ENCODE measurements at places on chromosomes 1 and 21.

GRCh38 chr1:16716691-16717335, 23.5 kb upstream of the RNU1-4 start:
- DNase-seq, result peak; percentile 38

GRCh38 chr1:8947127-8947691, 1.5 kb downstream of the CA6 start:
- DNase-seq, result no peak

DNA sequence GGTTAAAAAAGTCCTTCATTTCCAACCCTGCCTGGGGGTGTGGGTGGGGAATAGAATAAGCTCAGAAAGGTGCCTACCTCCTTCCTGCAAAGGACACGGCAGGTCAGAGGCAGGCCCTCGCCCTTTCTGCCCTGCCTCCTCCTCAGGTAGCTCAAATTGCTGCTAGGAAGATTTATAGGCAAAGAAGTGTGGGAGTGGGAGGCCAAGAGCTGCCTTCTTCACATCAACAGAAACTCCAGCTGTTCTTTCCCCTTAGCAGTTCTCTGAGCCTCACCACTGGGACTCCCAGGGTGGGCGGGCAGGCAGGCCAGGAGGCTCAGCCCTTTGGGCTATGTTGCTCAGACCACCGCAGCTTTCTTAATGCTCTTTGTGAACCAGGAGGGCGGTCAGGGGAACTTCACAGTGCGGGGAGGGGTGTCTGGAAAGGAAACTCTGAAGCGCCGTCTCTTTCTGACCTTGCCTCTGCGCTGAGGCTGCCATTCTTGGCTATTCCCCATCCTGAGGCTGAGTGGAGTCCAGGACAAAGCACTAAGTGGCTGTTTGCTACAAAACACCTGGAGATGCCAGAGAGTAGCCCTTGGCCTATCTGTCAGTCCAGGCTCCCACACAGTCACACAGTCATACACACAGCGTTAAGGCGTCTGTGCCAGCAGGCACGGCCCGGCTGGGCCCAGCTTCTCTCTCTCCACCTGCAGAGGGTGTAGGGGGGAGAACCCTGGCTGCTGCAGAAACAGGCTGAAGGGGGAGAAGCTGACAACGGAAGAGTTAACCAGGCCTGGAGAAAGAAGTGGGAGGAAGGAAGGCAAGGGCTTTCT, 3.0 kb upstream of the A3GALT2 start:
- no peak for DNase-seq

DNA sequence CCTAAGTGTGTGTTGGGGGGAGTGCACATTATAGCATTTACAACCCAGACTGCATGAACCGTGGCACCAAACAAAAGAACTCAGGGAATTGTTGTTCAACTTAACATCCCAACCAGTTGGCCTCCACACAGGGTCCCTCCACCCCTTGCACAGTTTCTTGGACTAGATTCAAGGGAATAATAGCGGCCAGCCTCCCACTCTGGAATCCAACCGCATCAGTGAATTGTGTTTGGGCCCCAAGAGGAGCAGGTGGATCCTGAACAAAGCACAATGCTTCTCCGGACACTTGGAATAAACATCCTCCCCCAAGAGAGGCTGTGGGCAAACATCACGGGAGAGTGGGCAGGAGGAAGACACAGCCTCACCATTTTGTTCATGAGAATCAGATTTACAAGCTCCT, 18.2 kb downstream of the CD34 start:
- no peak for DNase-seq

- DNase-seq, result no peak
Measured at GRCh38 chr1:53349968-53350852, 22.3 kb upstream of the LRP8 start.

GRCh38 chr1:41573785-41574713, 89.6 kb upstream of the EDN2 start:
- DNase-seq, result peak; percentile 92

- DNase-seq, result no peak
Measured at GRCh38 chr21:37272897-37273296, 5.8 kb upstream of the VPS26C start.

- no peak for DNase-seq
Measured at GRCh38 chr1:221078260-221078965, 199.2 kb downstream of the HLX start.

DNA sequence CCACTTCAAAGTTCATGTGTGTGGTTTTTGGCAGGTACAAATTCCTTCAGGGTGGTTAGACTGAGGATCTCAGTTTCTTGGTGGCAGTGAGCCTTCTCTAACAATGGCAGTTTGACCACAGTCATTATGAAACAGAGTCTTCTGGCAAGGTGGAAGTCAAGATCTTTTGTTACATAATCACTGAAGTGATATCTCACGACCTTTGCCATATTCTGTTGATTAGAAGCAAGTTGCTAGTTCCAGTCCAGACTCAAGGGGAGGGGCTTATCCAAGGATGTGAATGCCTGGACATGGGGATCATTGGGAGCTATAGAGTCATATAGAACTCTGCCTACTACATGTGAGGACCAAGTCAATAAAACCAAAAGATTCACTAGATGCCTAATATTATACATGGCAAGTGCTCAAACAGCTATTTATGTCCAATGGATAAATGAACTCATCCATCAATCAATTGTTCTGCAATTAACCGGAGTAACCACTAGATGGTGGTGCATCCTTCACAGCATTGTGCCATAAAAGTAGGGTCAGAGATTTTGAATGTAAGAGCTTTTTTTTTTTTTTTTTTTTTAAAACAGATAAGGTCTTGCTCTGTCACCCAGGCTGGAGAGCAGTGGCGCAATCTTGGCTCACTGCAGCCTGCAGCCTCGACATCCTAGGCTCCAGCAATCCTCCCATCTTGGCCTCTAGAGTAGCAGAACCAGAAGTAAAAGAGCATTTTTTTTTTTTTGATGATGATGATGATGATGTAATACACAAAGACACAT, 131.9 kb downstream of the CRB1 start:
- peak; percentile 86 for DNase-seq

- DNase-seq, result peak; percentile 65
Measured at GRCh38 chr1:112297536-112297935, 98.5 kb upstream of the CTTNBP2NL start.

- DNase-seq, result no peak
Measured at GRCh38 chr1:53299233-53299632, 28.6 kb downstream of the LRP8 start.

DNA sequence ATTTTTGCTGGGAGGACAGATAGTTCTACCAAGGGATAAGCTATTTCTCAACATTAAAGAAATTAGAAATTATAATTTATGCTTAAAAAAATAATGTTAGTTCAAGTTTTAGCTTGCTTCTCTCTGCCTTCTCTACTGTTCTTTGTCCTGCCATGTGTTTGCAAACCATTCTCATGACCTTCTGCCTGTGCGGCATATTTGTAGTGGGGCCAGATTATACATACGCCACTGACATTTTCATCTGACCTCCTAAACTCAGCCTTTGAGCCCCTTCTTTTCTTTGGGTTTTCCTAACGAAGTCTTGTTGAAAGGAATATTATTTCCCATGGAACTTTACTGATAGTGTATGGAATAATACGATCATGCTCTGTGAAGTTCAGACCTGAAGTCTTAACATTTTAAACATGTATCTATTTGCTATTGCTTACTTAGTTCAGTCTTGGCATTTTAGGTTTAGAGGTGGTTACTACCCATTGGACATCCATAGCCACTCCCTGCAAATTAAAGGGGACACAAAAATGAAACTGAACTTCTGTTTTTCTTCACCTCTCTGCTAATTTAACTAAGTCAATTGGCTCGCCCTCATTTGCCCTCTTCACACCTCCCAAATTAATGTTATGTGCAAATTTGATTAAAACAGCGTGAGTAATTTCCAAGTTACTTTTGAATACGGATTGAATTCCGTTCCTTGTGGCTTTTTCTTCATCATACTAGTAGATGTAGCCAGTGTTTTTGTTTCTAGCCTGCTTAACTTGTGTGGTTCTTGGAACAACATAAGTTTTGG, 15.6 kb downstream of the LRRC8D start:
- no peak for DNase-seq

DNA sequence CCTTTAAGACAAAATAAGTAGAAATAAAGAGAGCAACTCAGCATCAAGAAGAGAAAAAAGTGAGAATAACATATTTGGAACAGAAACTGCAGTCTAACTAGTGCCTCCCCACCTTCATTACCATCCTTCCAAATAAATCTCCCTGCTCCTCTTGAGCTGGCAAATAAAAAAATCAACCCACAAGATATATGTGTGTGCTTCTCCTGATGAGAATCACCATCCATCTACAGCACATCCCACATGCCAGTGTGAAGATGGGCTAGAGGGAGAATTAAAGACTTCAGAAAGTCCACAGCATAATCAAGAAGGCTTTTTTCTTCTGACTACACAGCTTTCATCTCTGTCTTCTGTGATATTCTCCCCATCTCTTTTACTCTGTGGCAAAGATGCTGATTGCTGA, 244.1 kb downstream of the SPATA17 start:
- no peak for DNase-seq

- DNase-seq, result no peak
Measured at GRCh38 chr1:229841230-229841629, 215.2 kb downstream of the URB2 start.

- no peak for DNase-seq
Measured at GRCh38 chr1:61160526-61160925, 78.2 kb downstream of the NFIA start.

DNA sequence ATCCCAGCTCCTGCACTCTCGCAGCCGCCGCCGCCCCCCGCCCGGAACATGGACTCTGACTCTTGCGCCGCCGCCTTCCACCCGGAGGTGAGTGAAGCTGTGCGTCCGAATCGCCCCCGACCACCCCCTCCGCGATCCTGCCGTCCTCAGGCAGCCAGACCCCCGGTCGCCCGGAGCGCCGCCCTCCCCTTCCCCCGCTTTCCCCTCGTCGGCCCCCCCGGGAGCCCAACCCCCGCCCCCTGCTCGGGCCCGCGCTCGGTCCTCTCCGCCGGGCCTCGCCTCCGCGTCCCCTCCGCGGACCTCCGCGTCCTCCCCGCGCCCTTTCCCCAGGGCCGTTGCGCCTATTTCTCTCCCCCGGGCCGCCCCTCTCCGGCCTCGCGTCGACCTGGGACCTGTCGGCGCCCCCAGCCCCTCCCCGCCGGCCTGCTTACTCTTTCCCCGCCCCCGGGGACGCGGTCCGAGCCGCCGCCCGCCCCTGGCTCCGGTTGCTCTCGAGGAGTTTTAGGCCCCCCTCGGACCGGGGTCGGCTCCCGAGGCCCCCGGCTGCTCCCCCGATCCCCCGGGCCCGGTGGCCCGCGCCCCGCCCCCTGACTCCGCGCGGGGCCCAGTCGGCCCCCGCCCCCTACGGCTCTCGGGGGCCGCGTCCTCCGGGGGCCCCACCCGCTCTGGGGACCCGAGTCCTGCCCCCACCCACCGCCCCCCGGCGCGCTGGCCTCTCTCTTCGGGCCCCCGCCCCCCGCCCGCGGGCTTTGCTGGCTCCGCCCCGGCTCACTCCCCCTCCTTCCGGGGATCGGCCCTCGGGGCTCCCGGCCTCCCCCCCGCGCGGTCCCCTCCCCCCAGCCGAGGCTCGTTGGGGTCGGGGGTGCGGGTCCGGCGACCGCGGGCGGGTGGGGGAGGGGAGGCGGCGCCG, 743 bp downstream of the PHF13 start:
- peak; percentile 61 for DNase-seq

- DNase-seq, result no peak
Measured at GRCh38 chr21:36851121-36851520, 115.3 kb downstream of the HLCS start.

DNA sequence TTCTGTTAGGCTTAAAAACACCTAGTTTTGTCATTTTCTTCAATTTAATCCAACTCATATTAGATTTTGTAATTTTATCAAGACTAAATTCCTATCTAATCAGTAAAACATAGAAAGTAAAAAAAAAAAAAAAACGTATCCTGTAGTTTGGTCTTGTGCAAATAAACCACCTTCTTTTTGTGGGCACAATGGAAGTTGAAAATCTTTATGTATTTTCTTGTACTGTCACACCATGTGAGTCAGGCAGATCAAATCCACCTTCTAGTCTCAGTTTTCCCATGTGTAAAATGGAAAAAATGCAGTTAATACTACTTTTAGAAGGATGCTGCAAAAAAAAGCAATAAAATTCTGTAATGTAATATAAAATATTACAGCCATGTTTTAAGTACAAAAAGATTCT, 129.8 kb downstream of the CYYR1 start:
- no peak for DNase-seq

DNA sequence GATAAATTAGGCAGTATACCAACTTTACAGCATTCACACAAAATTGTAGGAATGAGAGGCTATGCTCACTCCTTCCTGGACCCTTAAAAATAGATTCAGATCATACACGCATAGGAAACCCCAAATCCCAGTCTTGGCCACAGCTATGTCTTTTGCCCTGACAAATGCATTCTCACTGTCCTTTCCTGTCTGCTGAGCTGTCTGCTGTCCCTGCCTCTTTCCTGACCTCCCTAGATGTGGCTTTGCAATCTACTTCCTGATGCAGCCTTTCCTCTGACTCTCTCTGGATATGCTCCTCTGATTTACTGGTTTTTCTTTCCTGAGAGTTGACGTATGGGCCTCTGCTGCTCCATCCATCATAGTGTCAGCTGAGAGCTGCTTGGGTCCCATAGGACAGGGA, 59.8 kb upstream of the SLC35F3 start:
- DNase-seq, result no peak

DNA sequence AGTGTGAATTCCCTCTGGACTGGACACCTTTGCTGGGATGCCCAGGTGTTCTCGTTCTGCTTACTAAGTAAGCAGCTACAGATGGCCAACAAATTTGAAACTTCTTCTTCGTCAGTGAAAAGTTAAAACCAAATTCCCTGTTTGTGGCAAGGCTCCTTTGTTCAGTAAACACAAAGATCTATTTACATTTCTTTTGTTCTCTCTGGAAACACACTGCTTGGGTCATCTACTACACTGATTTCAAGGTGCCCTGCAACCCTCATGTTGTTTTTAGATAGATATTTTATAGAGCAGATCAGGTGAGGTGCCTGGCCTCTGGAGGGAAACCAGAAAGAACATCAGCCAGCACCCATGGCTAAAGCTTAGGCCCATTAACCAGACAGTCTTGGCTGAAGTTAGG, 157.2 kb upstream of the UBE2U start:
- DNase-seq, result peak; percentile 64

- no peak for DNase-seq
Measured at GRCh38 chr1:177811429-177811828, 158.4 kb downstream of the SEC16B start.

DNA sequence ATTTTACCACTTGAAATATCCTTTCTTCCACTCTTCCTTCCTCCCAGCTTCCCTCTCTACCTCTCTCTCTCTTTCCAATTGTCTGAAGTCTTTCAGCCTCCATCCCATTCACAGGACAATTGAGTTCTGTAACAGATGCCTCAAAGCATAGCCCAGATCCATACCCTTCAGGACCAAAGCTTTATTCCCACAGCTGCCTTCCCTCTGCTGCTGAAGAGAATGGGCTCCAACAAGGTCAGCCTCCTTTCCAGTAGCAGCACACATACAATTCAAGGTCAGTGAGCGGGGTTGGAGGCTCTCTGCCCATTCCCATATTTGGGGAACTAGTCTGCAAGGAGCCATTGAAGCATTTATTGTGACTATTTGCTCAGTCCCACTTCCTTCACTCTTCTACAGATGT, 179.9 kb downstream of the DPYD start:
- DNase-seq, result no peak

All from DMS53 (cell line).